Activated CD4-positive, alpha-beta T cell treated with anti-CD3 and anti-CD28 coated beads for 1 hour (primary cell): ENCODE measurements at places on chromosomes 1 and 21.

DNA sequence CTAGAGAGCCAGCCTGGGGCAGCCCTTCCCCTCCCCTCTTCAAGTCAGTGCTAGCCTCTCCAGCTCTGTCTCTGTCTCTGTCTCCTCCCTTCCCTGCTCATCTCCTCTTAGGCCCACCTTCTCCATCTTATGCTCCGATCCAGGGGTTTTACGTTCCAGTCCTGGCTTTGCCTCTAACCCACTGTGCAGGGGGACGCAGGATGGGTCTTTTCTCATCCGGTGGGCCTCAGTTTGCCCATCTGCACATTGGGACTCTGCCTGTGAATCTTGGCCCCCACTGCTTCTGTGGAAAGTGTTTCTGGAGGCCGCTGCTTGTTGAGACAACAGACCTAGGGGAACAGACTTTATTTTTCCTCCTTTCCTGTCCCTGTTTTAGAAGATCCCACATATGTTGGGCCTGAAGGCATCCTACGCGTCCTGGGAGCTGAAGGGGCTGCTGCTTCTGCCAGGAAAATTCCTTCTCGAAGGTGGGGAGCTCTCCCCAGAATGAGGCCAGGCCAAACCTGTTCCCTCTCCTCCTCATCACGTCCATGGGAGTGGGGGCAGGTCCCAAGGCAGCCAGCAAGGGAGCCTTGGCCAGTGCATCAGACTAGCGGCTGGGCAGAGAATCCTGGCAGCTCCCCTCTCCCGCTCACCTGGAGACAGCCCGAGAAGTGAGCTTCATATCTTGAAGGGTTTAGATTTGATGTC lies 99.5 kb upstream of the CSF3R start:
- no peak for DNase-seq

GRCh38 chr1:164671966-164672571 lies 113.1 kb downstream of the PBX1 start:
- no peak for DNase-seq

DNA sequence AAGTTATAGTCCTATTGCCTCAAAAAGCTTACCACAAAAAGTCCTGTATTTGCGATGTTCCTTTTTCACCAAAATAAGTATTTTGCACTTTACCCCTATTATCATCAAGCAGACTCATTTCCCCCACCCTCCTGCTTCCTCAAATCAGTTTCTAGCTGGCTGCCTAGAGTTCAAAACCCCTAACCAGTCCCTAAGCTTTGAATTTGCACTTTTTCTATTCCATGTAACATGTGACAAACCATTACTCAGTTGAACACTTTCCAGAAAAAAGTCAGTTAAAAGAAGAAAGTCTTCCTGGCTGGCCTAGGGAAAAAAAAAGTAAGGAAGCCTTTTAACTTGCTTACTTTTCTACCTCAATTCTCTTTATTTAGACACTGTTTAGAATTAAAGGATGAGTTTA lies 8.2 kb downstream of the CEP170 start:
- no peak for DNase-seq

DNA sequence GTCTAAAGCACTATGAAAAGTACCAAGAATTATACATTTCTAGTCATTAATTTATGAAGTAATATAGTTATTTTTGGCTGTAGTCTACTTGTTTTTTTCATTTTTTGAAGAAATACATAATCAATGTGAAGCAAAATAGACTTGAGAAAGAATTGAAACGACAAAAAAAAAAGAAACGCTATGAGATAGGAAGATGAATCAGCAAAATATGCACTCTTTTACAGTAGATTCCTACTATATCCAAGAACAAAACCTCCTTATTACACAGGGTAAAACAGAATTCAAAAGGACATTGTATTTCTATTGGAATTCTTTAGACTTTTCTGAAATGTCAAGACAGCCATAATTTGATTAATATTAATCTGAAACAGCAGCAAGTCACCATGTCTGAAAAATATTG lies 25.6 kb upstream of the CCDC181 start:
- DNase-seq, result no peak

DNA sequence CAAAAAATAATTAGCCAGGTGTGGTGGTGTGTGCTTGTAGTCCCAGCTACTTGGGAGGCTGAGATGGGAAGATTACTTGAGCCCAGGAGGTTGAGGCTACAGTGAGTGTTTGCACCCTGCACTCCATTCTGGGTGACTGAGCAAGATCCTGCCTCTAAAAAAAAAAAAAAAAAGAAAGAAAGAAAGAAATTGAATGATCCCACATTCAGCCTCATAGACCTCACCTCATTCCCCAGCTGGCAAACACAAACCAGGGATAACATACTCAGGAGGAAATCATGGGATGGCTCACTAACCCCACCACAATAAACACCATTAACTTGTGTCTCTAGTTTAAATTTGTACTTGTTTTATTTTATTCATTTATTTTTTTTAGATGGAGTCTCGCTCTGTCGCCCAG lies 8.5 kb downstream of the ENSA start:
- no peak for DNase-seq

DNA sequence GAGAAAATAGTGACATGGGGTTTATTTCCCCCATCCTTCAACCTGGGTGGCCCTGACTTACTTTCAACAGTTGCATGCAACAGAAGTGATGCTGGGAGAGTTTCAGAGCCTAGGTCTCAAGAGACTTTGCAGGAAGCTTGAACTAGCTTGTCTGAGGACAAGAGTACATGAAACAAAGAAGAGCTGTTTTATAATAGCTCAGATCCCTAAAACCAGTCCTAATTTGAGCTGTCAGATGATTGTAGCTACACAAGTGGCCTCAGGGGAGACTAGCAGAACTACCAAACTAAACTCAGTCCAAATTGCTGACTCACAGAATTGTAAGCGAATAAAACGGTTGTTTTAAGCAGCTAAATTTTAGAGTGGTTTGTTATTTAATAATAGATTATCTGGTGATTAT lies 17.1 kb downstream of the RC3H1 start:
- no peak for DNase-seq

DNA sequence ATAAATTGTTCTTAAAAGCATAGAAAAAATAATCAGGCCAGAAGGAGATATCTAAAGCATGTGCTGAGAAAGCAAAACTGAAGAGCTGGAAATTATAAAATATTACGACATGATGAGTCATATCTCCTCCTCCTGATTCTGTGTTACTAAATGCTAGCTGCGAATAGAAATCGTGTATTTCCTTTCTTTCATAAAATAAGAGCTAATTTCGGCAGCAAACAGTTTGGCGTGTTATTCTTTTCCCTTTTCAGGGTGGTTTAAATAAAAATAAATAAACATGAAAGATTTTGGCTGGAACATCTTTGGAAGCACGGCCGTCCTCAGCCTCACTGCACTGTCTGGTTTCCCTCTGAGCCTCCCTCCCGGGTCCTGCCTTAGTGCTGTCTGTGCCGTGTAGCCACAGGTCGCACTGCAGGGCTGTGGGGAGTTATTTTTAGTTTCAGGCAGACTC lies 56.0 kb downstream of the ADARB1 start:
- DNase-seq, result no peak

- no peak for DNase-seq
Observed at GRCh38 chr1:211634461-211634860, 41.0 kb downstream of the NEK2 start.

GRCh38 chr1:76390456-76390855 lies 315.9 kb downstream of the ST6GALNAC3 start:
- no peak for DNase-seq

DNA sequence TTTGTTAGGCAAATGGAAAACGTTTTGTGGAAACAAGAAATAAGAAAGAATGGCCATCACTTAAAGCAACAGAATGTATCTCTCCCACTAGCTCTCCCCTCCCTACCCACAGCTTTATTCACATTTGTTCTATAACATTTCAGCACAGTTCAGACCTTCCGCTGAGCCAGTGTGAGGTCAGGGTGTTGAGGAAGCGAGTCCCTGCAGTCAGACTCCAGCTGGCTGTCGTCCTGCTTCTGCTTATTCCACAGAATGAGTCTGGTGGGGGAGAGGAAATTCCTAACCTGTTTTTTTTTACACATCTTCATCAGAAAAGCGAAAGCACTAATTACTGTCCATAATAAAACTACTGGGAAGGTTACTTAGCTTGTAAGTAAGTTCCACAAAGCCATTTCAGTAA lies 39.0 kb downstream of the MRPL39 start:
- DNase-seq, result no peak
